ENCODE measurements at places on chromosomes 7 and 10.

GRCh38 chr10:120517196-120517595 is 60.2 kb downstream of the PLPP4 start:
- DNase-seq: no peak

DNA sequence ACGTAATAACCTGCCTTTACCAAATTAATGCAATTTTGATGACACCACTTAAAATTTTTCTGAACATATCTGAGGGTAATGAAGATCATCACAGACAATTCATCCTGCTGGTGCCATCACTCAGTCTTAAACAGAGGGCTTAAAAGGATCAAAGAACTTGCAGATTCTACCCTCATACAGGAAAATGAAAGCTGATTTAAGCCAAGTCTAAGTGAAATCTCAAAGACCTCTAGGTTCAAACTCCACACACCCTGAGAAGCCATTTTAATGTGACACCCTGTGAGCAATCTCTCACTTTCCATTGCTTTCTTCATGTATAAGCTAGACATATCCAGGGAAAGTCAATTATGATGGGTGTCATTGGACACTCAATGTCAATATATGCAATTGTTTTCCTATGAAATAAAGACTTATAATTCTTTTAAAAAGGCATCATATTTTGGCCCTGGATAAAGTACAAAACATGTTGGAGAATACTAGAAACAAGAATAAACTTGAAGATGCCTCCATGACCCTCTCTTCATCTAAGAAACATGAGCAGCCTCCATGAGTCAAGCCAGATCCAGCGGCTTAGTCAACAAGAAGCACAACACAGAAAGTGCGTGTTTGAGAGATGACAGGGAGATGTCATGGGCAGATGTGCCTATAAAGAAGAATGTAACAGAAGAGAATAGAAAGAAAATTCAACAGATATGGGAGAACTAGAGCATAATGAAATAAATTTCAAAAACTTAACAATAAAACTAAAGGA is 291.9 kb downstream of the PARD3 start:
- no peak for DNase-seq

GRCh38 chr7:141700848-141701371 is 1.1 kb downstream of the DENND11 start:
- DNase-seq: no peak

GRCh38 chr10:119031496-119032059 is 2.1 kb downstream of the NANOS1 start:
- DNase-seq: no peak

- no peak for DNase-seq
These were observed 20.6 kb upstream of the CDCA7L start for GRCh38 chr7:21966271-21966670.
